Spleen (tissue), 13 donors: ENCODE measurements at places on chromosomes 2 and 18.
A peak's percentile ranks its signal among the peaks of the same experiment; 100 is the strongest.

DNA sequence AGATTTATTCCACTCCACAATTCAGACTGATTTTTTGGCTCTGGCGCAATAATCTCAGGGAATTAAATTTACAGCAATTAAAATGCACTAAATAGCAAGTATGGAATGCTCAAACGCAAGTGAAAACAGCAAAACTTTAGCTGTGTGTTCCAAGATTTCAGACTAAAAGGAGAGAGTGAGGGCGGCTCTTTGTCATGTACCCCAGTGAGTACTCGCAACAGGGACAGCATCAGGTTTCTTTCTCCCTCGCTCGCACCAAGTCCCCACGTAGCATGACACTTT lies 1.1 kb downstream of the ROCK2 start:
- DNase-seq, result no peak

DNA sequence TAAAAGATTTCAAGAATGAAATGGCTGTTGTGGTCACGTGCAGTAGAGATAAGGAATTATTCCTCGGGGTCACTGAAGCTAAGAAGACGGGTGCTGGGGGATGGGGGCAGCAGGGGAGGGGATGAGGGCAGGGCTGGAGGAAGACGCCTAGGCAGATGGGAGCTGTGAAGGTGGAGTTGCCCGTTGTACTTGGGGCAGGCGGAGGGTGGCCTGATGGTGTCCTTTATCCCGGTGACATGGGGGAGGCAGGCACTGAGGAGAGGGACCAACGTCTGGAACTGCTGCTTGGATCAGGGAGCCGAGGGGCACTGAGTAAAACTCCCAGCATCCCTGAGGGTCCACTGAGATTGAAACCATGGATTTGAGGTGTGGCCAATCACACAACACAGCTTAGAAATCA lies 64.9 kb downstream of the ZCCHC2 start:
- DNase-seq, result no peak

GRCh38 chr2:16026816-16027501 lies 86.6 kb downstream of the MYCN start:
- DNase-seq, result no peak

GRCh38 chr2:238157506-238158017 lies 1.2 kb upstream of the ERFE start:
- DNase-seq, result no peak

DNA sequence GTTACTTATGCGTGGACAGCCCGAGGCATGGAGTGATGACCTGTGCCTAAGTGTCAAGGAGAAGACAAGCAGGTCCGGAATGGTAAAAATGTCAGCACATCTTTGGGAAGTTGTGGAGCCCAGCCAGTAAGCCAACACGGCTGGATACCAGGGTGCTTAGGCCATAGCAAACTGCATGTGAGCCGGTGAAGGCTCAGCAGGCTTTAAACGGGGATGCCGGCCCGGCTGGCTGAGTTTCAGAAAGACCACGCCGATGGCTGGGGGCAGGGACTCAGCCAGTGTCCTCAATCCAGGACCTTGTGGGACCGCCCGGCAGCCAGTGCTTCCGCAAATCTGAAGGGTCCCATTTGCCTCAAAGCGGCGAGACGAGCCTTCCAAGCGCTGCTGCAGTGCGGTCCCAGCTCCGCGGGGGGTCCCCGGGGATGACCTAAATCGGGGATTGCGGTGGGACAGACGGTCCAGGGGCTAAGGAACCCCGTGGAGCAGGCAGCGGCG lies 946 bp upstream of the AGAP1 start:
- DNase-seq, result no peak

DNA sequence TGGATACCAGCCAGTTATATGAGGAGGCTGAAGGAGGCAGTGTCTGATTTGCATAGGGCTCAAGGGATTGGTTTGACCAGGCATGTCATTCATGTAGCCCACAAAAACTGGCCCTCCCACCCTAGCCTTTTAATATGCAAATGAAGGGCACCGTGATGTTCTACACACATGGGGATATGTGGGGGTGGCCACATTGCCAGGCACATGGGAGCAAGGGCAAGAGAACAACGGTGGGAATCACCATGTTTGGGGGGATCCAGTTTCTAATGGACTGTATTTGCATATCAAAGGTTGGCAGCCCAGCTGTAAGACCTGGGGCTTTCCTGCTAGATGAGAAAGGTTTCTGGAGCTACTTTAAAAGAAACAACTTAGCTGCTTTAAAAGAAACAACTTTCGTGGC lies 65.1 kb upstream of the SLC25A52 start:
- no peak for DNase-seq

DNA sequence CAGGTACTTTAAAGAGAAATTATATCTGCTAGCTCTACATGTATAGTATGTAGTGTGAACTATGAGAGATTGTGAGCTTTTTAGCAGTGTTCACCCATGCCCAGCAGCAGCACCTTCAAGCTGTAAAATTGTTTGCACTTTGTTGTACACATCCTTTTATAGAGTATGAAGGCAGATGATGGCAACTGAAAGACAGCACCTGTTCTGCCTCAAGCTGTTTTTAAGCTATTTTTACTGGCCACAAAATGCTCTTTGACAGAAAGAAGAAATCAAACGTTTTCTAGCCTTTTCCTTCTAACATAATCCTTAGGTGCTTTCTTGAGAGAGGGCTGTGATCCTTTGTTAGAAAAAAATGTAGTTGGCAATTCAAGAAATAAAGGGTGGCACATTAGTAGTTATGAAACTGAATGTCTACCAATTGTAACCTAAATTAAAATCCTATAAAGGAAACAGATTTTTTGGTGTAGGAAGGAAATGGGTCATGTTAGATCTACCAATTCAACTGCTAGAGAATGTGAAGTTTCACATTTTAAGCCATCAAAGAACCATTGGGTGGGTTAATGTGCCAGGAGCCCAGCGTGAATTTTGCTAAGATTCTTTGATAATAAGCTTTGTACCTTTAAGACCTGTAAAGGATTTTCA lies 59.5 kb downstream of the R3HDM1 start:
- no peak for DNase-seq

- DNase-seq, result no peak
These were observed 1239.5 kb upstream of the ZEB2 start for GRCh38 chr2:145759228-145759915.

GRCh38 chr2:242034996-242035814 lies 165.7 kb downstream of the RTP5 start:
- peak; percentile 46 for DNase-seq

DNA sequence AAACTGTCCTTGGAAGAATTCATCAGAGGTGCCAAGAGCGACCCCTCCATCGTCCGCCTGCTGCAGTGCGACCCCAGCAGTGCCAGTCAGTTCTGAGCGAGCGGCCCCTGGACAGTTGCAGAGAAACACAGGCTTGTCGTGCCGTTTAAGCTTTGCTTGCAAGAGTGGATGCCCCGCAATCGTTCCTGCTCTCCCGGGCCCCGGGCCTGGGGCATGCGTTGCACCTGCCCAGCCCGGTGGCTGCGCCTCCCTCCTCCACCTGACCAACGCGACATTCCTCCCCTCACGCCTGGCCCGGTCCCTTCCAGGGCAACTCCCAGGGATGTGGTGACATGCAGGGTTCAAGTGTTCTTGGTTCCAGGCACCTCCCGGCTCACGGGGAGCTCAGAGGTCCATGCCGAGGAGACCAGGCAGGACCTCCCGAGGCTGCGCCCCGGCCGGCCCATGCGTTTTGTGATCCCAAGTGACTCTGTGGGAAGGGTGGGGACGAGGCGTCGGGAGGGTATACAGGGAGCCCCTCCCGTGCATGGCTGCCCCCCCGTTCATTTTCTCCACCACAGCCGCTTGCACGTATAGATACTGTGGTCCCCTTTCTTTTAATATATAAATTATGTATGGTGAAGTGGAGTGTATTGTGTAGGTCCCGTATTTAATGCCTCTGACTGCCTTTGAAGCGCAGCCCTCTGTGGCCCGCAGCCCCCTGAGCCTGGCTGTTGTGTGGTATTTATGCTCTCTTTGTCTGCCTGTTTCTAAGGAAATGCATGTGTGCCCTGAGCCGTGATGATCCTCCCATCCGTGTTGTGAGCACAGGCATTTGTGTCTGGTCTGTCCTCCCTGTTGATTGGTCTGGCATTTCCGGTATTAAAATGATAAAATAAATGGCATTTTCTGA lies 21.2 kb downstream of the ODC1 start:
- peak; percentile 70 for DNase-seq

GRCh38 chr2:238916176-238916874 lies 68.4 kb downstream of the TWIST2 start:
- DNase-seq, result peak; percentile 0

GRCh38 chr2:7356909-7357584 lies 439.8 kb downstream of the RNF144A start:
- DNase-seq, result no peak

DNA sequence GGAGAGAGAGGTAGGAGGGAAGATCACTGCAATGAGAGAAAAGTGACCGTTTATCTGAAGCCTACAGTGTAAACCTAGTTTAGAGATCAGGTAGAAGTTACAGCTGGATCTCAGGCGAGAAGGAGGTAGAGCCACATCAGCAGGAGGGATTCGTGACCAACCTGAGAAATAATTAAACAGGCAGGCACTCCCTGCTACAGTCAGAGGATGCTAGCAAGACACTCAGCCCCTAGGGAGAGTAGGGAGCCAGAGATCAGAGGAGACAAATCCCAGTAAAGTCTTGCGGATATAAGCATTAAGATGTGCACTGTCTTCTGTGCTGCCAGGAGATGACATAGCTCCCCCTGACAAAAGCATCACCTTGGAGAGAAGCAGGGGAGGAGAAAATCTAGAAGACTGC lies 629.1 kb upstream of the SLC39A10 start:
- no peak for DNase-seq

- no peak for DNase-seq
These were observed 17.8 kb downstream of the ARHGAP15 start for GRCh38 chr2:143146815-143147530.

DNA sequence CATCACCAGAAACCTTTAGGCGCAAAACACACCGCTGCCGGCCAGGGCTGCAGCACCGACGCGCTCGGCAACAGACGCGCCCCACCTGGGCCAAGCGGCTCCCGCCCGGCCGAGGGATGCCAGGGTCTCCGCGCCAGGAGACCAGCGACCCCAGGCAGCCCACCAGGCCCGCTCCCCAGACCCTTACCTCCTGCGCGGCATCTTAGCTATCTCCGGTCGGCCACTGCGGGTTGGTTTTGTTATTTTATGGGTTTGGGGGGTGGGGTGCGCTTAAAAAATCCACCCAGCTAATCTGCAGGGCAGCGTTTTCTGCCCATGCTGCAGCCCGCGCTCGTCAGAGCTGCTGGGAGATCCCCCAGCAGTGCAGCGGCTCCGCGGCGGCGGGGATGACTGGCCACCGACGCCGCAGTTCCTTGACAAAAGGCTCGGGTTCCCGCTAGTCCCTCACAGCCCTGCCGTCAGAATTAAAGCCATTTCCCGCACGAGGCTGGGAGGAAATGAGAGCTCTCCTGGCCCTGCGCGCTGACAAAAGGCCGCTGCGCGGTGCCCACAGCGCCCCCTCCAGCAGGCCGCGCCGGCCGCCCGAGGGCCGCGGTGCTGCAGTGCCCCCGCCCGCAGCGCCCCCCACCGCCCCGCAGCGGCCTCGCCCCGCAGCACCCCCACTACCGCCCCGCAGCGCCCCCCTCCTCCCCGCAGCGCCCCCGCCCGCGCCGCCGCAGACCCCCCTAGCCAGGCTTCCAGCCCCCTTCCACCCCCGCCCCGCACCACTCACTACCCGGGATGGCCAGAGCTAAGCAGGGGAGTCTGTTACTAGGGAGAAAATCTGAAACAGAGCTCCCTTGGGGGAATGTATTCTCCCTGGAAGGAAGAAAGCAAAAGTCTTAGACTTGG lies at the start of gene ADD2:
Gene ADD2 (minus strand): TSS at position 502 of the 891 bp plus-strand sequence. CDS start 61,792 bp downstream, outside the sequence.
- peak; percentile 78 for DNase-seq

DNA sequence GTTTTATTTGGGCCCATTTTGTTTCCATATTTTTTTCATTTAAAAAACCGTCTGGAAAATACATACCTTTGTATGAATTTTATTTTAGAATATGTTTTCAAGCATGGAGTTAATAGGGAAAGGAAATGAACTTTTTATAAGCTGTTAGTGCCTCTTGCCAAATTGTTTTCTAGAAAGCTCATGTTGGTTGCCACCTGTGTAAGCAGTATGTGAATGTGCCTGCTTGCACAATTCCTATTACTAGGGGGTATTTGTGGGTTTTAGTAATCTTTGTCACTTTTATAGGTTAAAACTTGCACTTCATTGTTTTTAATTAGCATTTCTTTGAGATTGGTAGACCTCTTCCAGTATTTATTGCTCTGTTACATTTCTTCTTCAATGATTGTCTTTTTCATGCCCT lies 107.3 kb downstream of the TANC1 start:
- no peak for DNase-seq

DNA sequence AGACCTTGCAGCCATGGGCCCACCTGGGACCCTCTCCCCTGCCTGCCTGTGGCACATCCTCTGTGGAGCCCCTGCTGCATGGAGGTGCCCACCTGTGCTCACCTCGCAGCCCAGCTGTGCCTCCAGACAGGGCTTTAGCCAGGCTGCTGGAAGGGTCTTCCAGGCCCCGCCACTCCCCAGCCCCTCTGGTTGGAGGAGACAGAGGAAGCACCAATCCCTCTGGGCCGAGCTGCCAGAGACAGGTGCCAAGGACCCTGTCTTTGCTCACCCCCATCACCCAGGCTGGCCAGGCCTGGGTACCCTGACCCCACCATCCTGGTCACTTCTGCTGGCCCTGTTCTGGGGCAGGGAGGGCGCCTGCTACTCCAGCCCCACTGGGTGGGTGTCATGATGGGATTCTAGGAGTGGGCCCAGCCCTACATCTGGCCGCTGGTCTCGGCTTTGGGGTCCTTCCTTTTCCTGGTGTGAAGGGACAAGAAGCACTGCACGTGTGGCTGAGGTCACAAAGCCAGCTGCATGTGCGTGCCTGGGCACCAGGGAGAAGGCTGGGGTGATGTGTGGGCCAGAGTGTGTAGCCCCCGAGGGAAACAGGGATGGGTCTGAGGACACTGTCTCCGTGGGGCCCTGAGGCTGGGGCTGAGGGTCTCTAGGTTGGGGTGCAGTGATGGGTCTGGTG lies 9.3 kb upstream of the NEU4 start:
- peak; percentile 61 for DNase-seq

GRCh38 chr2:228474466-228474865 lies 293.0 kb upstream of the SPHKAP start:
- DNase-seq, result no peak

GRCh38 chr2:12861344-12861930 lies 144.7 kb downstream of the TRIB2 start:
- no peak for DNase-seq

- DNase-seq, result no peak
These were observed 232.1 kb downstream of the PRKCE start for GRCh38 chr2:45883603-45884000.

DNA sequence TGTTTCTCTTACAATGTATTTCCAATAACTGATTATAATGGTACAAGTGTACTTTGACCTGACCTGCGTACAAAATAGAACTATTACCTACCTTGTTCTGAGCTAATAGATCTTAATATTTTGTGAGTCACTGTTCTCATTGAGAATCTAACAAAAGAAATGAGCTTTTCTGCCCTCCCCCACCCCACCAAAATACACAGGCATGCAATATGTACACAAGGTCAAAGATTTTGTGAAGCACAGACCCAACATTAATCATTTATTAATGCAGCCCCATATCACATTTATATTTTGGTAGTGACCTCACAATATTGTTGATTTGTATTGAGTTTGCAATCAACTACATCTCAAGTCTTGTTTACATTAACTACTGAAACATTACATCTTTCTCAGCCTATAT lies 86.5 kb downstream of the CDH20 start:
- no peak for DNase-seq
